ENCODE measurements at places on chromosomes 6 and 20. TPM values are rescaled to one million over a fixed set of nuclear protein-coding genes. Genes with fewer than 3 reads are reported as not detected.

Gene GLP1R
- 10.3 TPM for total RNA-seq

Gene PPP1R16B
- total RNA-seq, result 5.4 TPM

Gene XKR7
- total RNA-seq, result not detected

Gene MAS1
- not detected for total RNA-seq

Gene OR10C1
- total RNA-seq, result not detected

Gene ESR1
- 2.4 TPM for total RNA-seq

Gene UBE2C
- 1.6 TPM for total RNA-seq

Gene KCNK17
- total RNA-seq, result 1.1 TPM

- no peak for DNase-seq
Measured at GRCh38 chr6:157259443-157259842, 63.9 kb downstream of the TMEM242 start.

DNA sequence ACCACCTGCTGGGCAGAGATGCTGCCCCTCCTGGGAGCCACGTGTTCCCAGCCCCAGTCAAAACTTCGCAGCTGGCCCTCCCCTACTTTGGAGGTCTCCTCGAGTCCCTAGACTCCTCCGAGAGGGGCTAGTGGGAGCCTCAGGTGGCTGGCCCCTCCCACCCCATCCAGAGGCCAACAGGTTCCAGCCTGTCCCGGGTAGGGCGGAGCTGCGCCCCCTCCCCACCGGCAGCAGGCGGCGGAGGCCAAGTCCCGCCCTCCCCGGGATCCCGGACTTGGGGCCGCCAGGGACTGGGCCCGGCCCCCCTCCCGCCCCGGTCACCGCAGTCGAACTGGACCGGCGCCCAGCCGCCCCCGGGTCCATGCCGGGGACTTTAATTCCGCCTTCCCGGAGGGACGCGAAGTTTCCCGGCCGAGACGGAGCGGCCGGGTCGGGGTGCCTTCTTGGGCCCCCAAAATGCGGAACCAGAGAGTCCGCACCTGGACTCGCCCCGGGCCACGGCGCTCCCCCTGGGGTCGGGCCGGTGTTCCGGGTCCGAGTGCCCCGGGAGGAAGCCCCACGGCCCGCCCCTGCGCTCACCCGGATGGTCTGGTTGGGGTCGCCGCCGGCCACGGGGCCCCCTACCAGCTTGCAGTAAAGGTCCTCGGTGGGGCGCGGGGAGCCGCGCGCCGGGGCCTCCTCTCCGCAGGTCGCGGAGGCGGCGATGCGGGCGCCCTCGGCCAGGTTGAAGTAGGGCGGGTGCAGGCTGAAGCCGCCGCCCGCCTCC lies 559 bp downstream of the LAMA5 start:
- DNase-seq, result peak; percentile 58

GRCh38 chr20:38355161-38356012 lies 9.1 kb downstream of the LBP start:
- no peak for DNase-seq

GRCh38 chr6:156954816-156955215 lies 177.6 kb downstream of the ARID1B start:
- DNase-seq, result no peak

- no peak for DNase-seq
Measured at GRCh38 chr6:169131390-169131789, 122.3 kb downstream of the THBS2 start.

DNA sequence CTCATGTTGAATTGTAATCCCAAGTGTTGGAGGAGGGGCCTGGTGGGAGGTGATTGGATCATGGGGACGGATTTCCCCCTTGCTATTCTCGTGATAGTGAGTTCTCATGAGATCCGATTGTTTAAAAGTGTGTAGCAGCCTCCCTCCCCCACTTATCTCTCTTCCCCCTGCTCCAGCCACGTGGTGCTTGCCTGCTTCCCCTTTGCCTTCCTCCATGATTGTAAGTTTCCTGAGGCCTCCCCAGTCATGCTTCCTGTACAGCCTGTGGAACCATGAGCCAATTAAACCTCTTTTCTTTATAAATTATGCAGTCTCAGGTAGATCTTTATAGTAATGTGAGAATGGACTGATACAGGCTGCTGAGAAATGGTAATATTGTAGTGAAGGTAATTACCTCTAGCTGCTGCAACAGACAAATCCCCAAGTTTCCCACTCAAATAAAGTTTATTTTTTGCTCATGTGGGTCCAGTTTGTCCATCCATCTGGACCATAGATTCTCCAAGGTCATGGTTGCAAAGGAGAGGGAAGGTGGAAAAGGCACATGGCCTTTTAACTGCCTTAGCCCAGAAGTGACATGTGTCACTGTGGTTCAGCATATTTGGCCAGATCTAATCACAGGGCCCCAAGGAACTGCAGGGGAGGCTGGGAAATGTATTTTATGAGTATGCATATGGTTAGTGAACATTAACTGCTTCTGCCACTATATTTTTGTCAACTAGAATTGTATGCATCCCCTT lies 89.2 kb downstream of the TRMT11 start:
- no peak for DNase-seq

- no peak for DNase-seq
Measured at GRCh38 chr6:117463762-117464665, 18.5 kb upstream of the DCBLD1 start.
